Fibroblast of lung (primary cell): ENCODE measurements at places on chromosomes 1 and 21.
A peak's percentile ranks its signal among the peaks of the same experiment; 100 is the strongest.

DNA sequence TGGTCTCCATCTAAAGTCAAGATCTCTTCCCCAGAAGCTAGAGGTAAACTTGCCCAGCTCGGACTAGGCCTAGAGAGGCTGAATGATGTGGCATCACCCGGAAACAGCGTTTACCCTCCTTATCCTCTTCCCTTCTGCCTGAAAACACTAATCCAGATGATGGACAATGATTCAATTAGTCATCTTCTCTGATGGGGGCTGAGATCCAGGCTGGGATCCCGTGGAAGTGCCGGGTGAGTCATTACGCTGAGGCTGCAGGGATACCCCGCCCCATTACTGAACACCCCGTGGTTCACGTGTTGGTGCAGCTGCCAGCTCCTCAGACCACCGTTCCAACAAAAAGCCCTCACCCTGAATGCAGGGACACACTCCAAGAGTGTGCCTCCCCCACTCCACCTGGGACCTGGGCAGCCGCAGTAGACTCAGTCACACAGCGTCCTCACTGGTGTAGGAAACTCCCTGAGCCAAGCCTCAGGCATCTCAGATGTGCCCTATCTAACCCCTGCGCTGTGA is 2.0 kb downstream of the S100A6 start:
- H3K4me3 ChIP-seq = peak overlapping the region; percentile 100
- H3K27me3 ChIP-seq = no peaks in the 10 kb centered on the region
- H3K4me1 ChIP-seq = peaks cover 10% of the 10 kb centered on the region
- peak overlapping the region; percentile 98 for H3K27ac ChIP-seq
- peaks cover 6% of the 10 kb centered on the region for H3K36me3 ChIP-seq
- DNase-seq = peak; percentile 93

GRCh38 chr1:26774462-26774861 is 13.3 kb upstream of the PIGV start:
- peaks cover 25% of the 10 kb centered on the region for H3K36me3 ChIP-seq
- peak overlapping the region; percentile 98 for H3K27ac ChIP-seq
- no peak for DNase-seq
- H3K27me3 ChIP-seq = no peaks in the 10 kb centered on the region

GRCh38 chr1:34839526-34840305 is 19.8 kb downstream of the SMIM12 start:
- no peaks in the 10 kb centered on the region for H3K27me3 ChIP-seq
- DNase-seq = no peak
- H3K4me1 ChIP-seq = no peaks in the 10 kb centered on the region
- H3K36me3 ChIP-seq = no peaks in the 10 kb centered on the region

- no peaks in the 10 kb centered on the region for H3K36me3 ChIP-seq
- H3K4me3 ChIP-seq = no peak overlapping the region
- peaks cover 7% of the 10 kb centered on the region for H3K4me1 ChIP-seq
- no peaks in the 10 kb centered on the region for H3K27me3 ChIP-seq
Observed at GRCh38 chr1:81689531-81689941, 111.2 kb upstream of the ADGRL2 start.

DNA sequence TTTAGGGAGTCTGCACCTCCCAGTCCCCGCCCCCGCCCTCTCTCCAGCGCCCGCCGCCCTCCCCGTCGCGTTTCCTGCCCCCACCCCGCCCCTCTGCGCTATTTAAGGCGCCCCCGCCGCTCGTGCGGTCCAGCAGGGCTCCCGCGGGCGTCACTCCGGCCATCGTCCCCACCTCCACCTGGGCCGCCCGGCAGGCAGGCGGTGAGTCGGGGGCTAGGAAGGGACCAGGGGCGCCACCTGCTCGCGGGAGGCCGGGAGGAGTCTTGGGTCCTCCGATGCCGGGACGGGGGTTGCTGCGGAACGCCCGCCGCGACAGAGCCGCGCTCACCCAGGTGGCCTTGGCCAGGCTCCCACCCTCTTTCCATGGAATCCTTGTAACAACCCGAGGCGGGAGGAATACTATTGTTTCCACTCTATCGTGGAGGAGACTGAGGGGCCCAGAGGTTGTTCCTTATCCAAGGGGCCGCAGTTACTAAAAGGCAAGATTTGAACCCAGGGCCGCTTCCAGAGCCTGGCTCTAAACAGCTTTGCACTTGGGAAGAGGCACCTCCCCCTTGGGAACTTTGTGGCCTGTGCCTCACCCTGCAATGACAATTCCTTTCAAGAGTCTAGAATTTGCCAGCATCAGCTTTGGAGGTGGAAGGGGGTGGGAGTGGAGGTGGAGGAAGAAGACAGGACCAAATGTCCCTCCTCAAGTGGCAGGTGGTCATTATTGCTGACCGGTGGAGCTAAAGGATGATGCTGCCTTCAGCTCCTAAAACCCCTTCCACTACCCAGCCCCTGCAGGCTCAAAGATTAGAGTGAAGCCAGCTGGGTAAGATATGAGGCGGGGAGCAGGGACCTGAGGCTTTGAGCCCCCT is at the start of gene GJA4:
Gene GJA4 (plus strand): TSS at position 132 of the 860 bp plus-strand sequence. CDS start 1,215 bp downstream, outside the sequence.
- H3K4me1 ChIP-seq = no peaks in the 10 kb centered on the region
- no peaks in the 10 kb centered on the region for H3K36me3 ChIP-seq
- DNase-seq = no peak

DNA sequence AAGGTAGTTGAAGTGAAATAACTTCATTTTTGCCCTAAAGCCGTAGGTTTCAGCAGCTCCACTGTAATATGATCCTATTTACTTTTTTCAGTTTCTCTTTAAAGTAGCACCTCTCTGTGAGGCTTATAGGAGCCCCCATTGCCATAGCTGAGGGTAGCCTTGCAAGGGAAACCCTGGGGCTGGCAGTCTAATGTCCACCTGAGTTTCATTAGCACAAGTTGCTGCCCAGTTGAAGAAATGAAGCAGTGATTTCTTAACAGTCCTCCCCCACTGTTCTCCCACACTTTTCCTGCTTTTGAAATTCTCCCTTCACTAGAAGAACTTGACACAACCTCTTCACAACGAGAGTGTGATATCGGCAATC is 1.5 kb downstream of the HMCN1 start:
- no peaks in the 10 kb centered on the region for H3K36me3 ChIP-seq
- H3K4me3 ChIP-seq = peak overlapping the region; percentile 70
- H3K27ac ChIP-seq = no peak overlapping the region
- peaks cover 2% of the 10 kb centered on the region for H3K27me3 ChIP-seq
- H3K4me1 ChIP-seq = no peaks in the 10 kb centered on the region
- DNase-seq = peak; percentile 5

GRCh38 chr1:155241069-155241679 is 14.1 kb downstream of the ENTREP3 start:
- peak; percentile 87 for DNase-seq
- H3K4me3 ChIP-seq = peak overlapping the region; percentile 32
- peaks cover 2% of the 10 kb centered on the region for H3K36me3 ChIP-seq

DNA sequence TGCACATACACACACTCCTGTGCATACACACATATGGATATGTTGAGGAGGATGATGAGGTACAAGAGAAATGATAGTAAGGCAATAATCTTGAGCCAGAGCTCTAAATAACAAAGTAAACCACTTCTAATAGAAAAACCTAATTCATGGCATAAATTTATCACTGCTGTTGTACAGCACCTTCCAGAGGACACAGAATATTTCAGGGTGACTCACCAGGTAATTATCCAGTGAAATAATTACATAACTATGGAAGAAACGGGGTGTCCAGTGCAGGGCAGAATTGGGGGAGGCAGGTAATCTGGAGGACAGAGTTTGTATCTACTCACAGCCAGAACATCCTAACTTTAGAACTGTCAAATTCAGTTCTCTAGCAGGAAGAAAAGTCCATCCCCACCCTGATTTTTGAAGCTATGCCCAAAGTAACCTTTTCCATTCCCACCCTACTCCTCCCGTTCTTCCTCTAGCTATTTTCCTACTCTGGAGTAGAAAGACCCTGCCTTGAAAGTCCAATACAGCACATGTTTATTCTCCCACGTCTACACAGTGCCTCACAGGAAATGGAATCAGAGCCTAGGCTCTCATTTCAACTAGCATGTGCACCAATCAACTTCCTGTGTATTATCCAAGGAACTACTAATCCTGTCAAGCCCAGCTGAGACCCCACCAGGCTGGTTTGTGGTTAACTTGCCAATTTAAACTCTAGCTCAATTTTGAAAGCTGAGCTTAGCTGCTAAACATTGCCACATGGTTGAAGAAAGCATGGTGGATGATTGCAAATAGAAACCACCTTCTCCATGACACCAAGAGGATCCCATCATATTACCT is 96.6 kb downstream of the PTPN14 start:
- DNase-seq = peak; percentile 64
- H3K4me1 ChIP-seq = peaks cover 18% of the 10 kb centered on the region
- no peaks in the 10 kb centered on the region for H3K27me3 ChIP-seq
- no peaks in the 10 kb centered on the region for H3K36me3 ChIP-seq
